CD14-positive monocyte (primary cell): ENCODE measurements at places on chromosomes 5 and 9. TPM values are rescaled to one million over a fixed set of nuclear protein-coding genes. Genes with fewer than 3 reads are reported as not detected.

Gene GAPT
- polyA plus RNA-seq = 18.6 and 46.7 TPM in 2 replicates

Gene RORB
- polyA plus RNA-seq = not detected in 2 replicates

Gene PCDHB14
- polyA plus RNA-seq = not detected in 2 replicates

Gene CCL19
- polyA plus RNA-seq = not detected

Gene CBY3
- polyA plus RNA-seq = not detected

DNA sequence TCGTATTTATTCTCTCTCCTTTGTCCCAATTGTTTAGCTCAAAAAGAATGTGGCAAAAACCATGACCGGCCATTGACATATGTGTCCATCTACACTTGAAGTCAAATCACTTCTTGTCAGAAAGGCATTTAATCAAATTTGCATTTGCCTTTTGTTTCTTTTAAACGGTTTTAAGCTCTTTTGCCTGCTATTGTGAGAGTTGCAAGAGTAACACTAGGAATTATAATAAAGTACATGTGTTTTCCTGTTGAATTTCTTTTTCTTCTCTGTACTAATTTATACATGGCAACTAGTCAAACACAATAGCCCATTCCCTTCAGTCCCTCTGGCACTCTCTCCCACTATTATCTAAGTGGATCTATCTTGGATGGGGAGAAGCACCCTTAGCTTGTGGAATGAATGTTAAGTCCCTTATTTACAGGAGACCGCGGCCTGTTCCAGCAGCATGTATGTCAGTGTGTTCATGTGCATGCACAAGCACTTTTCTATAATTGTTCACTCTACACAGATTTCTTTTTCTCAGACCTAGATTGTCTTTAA lies 3.2 kb downstream of the ADAMTSL1 start:
- DNase-seq = no peak

DNA sequence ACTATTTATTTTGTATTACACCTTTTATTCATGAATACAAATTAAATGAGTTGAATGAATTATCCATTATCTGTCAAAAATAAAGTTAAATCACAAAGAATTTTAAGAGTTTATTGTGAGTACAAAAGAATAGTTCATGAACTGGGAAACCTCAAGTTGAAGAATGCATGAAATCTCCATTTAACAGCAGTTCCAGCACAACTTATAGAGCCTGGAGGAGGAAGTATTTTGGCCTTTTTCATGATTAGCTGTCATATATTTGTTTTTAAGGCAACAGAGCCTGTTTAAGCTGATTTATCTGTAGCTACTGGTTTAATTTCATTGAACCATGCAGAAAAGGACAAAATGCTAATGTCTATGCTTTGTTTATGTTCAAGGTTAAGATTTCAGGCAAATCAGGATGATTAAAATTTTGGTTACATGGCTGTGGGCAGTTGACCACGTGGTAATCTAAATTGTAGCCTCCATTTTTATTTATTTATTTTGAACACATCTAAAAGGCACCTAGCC lies 12.2 kb downstream of the SPINK1 start:
- no peak for DNase-seq

DNA sequence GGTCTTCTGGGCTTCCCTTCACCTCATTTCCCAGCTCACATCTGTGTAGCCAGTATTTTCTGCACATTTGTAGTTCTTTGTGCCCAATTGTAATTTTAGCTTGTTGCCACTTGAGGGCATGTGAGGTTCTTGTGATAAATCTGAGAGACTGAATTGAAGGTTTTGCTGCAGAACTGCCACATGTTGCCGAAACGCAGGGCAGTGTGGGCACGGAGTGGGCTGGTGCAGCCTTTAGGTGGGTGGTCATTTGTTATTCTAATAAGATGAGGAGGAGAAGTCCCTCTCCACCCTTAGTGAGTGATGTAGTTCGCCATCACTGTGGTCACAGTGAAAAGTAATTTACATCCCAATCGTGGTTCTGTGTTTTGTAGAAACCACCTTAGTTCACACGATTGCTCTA lies 21.2 kb downstream of the OTULIN start:
- DNase-seq = no peak

DNA sequence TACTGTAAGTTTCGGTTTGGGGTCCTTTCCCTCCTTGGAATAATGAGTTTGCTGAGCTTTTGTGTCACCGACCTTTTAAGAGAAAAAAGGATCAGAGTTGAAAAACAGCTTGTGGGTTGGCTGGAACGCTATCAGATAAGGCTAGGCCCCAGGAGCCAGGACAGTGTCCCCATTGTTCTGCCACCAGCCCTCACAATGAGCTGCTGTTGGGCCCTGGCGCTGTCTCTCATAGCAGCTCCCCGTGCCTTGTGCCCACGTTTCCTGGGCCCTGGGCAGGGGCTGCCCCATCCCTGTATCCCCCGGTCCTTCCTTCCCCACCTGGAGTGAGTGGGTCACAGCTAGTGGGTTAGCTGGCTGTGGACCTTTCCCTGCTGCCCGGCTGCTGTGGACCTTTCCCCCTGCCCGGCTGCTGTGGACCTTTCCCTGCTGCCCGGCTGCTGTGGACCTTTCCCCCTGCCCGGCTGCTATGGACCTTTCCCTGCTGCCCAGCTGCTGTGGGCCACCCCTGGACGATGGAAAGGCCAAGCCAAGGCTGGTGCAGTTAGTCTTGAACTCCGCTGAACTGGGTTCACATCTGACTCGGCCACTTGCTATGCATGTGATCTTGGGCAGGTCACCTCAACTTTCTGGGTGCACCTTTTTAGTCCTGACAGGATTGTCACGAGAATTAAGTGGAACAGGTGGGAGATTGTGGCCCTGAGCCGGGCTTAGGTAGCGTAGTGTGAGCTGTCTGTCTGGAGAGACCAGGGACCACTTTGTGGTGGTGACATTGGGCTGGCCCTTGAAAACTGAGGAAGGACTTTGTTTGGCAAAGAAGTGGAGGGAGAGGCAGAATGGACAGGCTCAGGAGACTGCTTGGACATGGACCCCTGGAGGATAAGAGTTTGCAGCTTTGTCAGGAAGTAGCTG lies 99.5 kb downstream of the DAB2IP start:
- no peak for DNase-seq

- DNase-seq = no peak
Observed at GRCh38 chr9:27535701-27536118, 6.1 kb upstream of the MOB3B start.
